ENCODE measurements at places on chromosomes 2 and 18.

DNA sequence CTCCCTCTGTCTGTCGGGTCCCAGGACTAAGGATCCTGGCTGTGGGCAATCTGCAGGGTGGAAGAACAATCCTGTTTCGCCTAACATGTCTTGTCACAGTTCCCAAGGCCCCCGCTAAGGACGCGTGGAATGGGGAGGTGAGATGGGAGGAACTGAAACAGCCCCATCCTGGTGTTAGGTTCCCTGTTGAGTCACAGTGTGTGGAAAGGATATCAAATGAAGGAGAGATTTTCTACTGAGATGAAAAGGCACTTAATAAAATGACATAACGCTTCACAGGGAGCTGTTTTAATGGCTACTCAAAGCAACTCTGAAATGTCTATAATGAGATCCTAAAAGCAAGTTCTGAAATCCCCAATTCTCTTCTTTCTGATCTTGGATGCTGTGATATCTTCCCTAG, 52.5 kb downstream of the RAB31 start:
- no peak for DNase-seq

DNA sequence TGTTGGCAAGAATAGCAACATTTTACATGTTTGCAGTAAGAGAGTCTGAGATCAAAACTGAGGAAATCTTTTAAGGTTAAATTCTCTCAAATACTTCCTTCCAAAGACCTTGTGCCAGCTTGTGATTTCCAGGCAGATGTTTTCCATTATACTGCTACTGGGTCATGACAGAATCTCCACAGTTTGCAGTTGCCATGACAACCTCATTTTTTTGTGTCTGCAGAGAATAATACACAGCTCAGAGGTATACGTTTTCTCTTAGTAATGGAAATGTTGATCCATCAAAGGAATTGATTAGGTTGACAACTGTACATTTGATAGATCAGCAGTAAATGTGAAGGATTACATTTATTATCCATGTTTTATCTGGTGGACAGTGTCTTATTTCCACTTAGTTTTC, 29.1 kb upstream of the CSRNP3 start:
- DNase-seq = no peak

DNA sequence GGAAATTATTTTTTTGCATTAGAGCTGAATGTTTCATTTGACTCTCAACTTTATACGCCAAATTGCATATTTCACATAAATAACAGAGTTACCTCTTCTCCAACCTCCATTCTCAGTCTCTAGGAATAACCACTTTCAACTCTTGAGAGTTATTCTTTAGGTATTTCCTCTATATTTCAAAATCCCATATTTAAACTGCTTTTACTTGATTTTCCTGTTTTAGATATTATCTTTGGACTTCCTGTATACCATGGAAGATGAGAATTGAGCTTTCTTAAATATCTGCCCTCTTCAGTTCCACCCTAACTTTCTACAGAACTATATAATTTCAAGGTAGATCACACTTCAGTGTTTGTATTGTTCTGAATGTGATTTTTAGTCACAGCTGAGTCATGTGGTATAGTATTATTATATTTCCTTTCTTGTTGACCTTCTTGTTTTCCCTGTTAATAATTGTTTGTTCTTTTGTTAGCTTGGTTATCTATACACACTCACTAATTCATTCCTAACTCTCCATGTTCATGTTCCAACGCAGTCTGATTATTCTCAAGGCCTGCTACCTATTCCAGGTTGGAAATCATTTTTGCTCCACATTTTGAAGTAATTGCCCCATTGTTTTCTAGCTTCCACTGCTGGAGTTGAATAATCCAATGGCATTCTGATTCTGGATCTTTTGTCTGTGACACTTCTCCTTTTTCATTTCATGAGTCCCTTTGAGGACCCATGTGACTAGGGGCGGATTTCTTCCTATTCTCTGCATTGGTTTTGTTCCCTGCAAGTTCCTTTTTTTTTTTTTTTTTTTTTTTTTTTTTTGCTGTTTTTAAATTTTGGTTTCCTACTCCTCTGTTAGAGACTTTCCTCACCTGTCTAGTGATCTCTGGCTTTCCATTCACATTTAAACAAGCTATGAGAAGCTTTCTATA, 156.8 kb upstream of the RBMS1 start:
- DNase-seq = no peak

DNA sequence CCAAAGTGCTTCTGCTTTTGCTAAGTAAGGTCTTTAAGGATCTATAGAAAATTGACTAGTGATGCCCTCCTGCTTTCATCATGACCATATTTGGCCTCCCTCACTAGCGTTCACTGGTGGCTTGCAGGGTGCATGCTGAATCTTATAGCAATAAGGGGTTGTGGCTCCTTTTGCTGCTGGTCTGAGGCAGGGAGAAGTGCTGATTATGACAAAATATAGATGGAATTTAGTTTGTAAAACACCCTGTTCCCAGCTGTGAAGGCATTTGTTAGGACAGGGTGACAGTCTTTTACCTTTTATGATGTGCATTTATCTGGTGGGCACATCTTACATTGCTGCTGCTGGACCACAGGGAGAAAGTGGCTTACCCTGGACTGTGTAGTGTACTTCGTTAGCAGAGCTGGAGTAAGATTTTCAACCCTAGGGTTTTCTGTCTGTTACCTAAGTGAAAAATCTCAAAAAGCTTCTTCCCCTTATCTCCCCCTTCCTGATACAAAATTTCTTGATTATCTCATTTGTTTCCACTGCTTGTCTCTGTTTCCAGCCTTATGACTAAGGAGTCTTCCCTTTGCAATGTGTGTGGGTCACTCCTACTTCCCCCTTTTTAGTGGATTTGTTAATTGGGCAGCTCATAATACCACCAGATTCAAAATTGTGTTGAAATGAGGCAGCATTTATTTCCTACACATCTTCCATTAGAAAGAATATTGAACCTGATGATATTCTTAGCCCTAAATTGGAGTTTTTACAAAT, 21.2 kb upstream of the RPL37A start:
- DNase-seq = no peak

- DNase-seq = no peak
These were observed 55.1 kb upstream of the MAP4K3 start for GRCh38 chr2:39492095-39492590.

DNA sequence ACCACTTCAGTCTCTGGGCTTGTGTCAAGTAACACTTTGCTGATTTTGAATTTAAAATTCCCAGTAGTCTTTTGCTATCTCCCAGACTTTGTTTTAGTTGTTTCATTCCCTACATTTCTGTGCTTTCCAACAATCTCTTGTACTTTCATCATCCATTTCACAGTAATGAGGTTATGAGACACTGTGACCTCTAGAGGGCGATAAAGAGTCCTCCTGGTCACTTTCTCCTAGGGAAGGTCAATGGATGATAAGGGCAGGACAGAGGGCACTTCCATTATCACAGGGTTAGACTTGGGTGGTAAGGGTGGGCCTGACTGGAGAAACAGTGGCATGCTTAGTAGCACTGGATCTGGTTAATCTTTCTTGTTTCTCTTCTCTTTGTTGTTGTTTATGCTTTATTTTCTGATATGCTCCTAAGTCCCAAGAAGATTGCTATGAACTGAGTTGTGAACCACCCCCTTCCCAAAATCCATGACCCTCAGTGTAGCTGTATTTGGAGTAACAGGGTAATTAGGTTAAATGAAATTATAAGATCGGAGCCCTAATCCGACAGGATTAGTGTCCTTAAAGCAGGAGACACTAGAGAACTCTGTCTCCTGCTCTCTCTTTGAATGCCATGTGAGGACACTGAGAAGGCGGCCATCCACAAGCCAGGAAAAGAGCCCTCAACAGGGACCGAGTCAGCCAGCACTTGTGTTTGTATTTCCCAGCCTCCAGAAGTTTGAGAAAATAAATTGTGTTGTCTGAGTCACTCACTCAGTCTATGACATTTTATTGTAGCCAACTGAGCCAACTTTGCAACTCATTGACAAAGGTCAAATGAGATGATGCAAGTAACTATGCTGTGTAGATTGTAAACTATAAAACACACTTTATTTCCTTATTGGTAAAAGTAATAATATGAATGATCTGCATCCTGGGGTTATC, 779.2 kb downstream of the CNTNAP5 start:
- DNase-seq = no peak

- DNase-seq = no peak
These were observed 28.5 kb downstream of the CCDC88A start for GRCh38 chr2:55391155-55391554.

- no peak for DNase-seq
These were observed 310.5 kb downstream of the MYCN start for GRCh38 chr2:16250886-16251285.

DNA sequence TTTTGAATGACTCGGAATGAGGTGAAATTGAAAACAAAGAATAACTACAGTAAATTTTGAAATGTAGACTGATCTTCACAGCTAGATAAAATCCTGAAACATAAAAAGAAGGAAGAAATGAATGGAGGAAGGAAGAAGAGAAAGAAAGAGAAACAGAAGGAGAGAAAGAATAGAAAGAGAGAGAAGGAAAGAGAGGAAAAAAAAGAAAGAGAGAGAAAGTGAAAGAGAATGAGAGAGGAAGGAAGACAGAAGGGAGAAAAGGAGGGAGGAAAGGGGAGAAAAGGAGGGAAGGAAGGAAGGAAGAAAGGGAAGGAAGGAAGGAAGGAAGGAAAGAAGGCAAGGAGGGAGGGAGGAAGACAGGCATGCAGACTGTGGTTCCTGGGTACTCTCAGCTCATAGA, 982.6 kb downstream of the BCL11A start:
- DNase-seq = no peak

GRCh38 chr2:240963868-240964703, 34.3 kb upstream of the SNED1 start:
- DNase-seq = no peak

DNA sequence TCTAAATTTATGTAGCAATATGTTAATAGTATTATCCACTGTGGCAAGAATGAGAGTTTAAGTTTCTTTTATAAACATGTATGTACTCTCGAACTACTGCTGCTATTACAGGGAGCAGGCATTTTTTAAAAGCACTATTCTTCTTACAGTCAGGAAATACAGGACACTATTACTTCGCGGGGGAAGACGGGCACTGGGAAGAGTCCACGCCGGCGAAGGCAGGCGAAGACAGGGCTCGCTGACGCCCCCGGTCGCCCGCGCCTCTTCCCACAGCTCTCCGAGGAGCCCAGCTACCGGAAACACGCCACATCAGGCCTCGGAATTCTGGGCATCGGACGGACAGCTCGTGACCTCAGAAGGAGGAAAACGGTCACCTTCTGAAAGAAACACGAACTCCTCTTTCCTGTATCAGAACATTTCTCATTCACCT, 90.2 kb downstream of the FAM161A start:
- no peak for DNase-seq

- no peak for DNase-seq
These were observed 36.0 kb downstream of the PHLPP1 start for GRCh38 chr18:62751341-62751821.
